HS-5 (cell line): ENCODE measurements at places on chromosomes 2 and 18.

- DNase-seq, result no peak
Observed at GRCh38 chr18:53093636-53094035, 753.6 kb downstream of the DCC start.

DNA sequence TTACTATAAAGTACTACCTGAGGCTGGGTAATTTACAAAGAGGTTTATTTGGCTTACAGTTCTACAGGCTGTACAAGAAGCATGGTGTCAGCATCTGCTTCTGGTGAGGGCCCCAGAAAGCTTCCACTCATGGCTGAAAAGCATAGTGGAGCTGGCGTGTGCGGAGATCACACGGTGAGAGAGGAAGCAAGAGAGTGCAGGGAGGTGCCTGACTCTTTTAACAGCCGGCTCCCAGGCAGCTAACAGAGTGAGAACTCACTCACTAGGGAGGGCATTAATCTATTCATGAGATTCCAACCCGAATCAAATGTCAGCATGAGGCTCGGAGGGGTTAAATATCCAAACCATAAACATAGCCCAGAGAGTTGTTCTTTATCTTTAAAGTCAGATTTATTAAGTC lies 117.3 kb downstream of the LDLRAD4 start:
- no peak for DNase-seq

DNA sequence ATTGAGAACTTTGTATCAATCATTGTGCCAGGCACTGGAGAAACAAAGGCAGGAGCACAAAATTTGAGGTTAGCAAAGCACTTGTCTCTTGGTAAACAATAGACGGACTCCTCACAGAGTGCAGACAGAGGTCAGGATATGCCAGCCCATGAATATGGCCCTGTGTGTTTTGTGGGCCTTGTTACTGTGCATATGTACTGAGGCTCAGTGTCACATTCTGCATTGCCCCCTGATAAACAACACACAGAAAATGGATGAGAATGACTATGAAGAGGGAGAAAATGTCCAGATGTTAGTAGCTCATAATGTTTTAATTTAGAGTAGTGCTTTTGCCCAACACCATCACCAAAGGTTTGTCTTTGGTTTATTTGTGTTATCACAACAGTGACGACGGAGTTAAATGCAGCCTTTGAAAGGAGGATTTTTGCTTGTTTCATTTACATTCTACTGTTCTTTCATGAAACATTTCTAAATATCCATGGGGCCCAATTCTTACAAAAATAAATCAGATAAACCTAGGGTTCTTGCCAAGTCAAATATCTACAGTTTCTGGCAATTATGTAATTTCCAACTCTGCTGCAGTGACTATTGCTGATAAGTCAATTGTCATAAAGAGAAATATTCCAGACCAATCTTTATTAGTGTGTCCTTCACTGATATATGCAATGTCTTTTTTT lies 14.6 kb upstream of the NT5C1B start:
- DNase-seq, result no peak

DNA sequence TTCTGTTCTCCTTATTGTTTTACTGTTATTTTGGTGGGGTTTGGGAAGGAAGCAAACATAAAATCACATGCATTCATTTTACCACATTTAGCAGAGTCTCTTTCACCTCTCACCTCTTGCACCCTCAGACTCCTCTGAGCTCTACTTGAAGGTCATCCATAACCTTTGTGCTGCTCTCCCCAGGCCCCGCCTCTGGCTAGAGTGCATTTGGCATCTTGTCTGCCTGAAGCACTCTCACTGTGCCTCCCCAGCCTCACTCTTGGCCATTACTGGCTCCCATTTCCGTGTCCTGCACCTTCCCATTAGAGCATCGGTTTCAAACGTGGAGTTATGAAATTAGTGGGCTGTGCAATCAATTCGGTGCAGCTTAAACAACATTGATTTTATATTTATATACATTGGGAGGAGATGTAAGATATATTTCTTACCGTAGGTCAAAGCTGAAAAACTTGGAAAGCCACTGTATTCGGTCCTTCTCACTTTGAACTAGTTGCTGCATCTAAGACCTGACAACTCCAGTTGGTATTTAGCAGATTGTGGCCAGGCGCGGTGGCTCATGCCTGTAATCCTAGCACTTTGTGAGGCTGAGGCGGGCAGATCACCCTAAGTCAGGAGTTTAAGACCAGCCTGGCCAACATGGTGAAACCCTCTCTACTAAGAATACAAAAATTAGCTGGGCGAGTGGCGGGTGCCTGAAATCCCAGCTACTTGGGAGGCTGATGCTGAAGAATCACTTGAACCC lies 6.9 kb upstream of the ZFAND2B start:
- DNase-seq, result no peak

- DNase-seq, result no peak
Observed at GRCh38 chr2:233705911-233706506, 6.7 kb upstream of the UGT1A5 start.

- peak; percentile 55 for DNase-seq
Observed at GRCh38 chr2:101200676-101201075, 49.5 kb upstream of the TBC1D8 start.

GRCh38 chr2:38435775-38436174 lies 58.7 kb upstream of the ATL2 start:
- DNase-seq, result no peak

DNA sequence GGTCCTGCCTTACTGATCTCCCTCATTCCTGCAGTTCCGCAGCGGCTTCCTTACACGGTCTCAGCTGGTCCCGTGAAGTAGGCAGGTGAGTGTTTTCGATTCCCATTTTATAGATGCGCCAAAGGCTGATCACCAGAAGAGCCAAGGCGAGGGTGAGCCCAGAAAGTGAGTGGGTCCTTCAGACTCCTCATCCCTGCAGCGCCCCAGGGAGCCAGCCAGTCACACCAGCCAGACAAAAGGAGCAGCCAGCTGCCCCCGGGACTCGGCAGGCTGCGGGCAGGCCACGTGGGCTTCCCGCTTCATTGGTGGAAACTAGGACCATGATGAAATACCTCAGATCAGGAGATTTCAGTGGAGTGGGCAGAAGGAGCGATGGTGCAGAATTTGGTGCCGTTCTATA lies 85.9 kb downstream of the SMAD7 start:
- no peak for DNase-seq

GRCh38 chr2:230644356-230644935 lies 68.2 kb upstream of the CAB39 start:
- no peak for DNase-seq

DNA sequence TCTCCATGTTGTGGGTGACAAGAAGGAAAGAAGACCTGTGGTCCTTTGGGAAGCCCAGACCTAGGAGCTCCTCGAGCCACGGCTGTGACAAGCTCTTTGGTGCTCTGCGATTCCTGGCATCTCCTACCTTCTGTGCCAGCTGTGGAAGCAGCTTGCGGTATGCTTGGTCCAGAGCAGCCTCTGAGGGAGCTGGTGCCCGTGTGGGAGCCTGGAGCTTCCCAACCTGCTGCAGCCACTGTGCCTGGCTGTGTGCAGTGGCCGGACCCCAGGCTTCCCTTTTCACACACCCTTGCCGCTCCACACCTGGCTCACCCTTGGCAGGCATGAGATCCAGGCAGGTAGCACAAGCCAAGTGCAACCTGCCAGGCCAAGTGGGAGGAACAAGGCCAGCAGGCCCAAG lies 1328.6 kb upstream of the SLC39A10 start:
- no peak for DNase-seq

DNA sequence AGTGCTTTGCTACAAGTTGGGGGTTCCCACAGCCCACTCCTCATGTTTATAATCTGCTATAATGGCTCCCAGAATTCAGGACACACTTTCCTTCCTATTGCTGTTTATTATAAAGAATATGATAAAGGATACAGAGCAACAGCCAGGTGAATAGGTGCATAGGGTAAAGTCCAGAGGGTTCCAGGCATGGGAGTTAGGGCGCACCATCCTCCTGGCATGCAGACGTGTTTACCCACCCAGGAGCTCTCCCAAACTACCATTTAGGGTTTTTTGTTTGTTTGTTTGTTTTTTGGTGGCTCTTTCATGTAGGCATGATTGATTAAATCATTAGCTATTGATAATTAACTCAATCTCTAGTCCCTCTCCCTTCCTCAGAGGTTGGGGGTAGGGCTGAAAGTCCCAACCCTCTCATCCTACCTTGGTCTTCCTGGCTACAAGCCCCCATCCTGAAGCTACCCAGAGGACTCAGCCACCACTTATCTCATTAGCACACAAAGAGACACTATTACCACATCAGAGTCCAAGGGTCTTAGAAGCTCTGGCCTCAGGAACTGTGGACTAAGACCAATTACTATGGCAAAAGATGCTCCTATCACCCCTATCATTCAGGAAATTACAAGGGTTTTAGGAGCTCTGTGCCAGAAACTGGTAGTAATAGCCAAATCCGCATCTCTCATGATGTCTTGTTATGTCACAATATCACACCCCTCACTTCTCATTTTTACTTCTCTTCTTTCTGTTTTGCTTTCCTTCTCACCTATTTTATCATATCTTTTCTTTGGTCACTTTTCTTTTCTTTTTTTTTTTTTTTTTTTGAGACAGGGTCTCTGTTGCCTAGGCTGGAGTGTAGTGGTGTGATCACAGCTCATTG lies 154.9 kb upstream of the TTC39C start:
- DNase-seq, result no peak

- no peak for DNase-seq
Observed at GRCh38 chr2:191666732-191667131, 11.2 kb upstream of the NABP1 start.
